ENCODE measurements at places on chromosomes 13 and 19.

- peak; percentile 28 for DNase-seq
These were observed 348.1 kb downstream of the FOXO1 start for GRCh38 chr13:40318366-40318765.

DNA sequence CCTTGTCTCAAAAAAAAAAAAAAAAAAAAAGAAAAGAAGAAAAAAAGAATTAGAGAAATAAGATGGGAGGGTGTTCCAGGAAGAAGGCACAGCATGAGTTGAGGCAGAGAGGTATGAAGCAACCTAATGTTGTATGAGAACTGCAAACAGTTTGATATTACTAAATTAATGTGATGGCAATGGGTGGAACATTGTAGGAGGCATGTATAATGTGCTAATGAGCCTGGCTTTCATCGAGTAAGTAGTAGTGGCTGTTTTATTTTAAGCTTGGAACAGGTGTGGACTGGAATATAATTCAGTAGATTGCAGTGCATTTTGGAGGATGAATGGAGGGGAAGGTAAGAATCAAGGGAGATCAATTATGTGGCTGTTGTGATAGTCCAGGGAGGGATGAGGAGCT, 156.1 kb downstream of the MTUS2 start:
- no peak for DNase-seq

DNA sequence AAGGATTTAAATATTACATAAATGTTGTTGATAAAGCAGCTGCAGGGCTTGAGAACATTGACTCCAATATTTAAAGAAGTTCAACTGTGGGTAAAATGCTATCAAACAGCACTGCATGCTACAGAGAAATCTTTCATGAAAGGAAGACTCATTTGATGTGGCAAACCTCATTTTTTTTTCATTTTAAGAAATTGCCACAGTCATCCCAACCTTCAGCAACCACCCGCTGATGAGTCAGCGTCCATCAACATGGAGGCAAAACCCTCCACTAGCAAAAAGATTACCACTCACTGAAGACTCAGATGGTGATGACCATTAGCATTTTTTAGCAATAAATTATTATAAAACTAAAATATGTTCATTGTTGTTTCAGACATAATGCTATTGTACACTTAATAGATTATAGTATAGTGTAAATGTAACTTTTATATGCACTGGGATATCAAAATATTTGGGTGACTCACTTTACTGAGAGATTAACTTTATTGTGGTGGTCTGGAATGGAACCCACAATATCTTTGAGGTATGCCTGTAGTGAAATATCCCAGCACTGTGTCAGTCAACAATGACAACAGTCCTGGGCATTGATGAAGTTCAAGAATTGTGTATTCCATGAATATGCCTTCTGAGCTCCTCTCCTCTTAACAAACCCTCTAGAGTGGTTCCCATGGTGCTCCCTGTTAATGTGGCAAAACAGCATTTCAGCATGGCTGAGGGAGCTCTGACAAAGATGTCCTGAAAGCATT, 52.4 kb upstream of the SOX21 start:
- peak; percentile 14 for DNase-seq

- no peak for DNase-seq
These were observed 4.7 kb downstream of the ZNF296 start for GRCh38 chr19:45071545-45071938.
